ENCODE measurements at places on chromosomes 16 and 17. TPM values are rescaled to one million over a fixed set of nuclear protein-coding genes. Genes with fewer than 3 reads are reported as not detected.
A peak's percentile ranks its signal among the peaks of the same experiment; 100 is the strongest.

- no peak for DNase-seq
Observed at GRCh38 chr16:61581417-61582046, 454.7 kb downstream of the CDH8 start.

DNA sequence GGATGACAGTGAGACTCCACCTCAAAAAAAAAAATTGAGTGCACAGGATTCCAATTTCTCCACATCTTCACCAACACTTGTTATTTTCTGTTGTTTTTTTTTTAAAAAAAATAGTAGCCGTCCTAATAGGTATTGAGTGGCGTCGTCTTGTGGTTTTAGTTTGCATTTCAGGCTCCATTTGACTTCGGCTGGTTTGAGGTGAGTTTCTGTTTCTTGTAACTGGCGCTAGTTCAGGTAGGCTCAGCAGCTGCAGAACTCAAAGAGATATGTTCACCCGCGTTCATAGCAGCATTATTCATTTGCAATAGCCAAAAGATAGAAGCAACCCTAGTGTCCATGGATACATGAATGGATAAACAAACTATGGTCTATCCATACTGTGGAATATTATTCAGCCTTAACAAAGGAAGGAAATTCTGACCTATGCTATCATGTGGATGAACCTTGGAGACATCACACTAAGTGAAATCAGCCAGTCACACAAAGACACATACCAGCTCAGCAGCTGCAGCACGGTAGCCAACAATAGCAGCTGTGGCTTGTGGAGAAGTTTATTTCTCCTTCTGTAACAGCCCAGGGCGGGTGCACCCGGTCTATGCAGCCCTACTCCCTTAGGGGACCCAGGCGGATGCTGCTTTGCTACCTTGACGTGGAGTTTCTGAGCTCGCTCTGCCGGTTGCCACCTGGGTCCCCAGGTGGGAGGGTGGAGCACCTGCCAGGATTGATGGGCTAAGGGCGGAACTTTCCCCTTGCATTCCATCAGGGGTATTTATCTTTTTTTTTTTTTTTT lies 44.9 kb downstream of the TMEM235 start:
- DNase-seq = peak; percentile 93

DNA sequence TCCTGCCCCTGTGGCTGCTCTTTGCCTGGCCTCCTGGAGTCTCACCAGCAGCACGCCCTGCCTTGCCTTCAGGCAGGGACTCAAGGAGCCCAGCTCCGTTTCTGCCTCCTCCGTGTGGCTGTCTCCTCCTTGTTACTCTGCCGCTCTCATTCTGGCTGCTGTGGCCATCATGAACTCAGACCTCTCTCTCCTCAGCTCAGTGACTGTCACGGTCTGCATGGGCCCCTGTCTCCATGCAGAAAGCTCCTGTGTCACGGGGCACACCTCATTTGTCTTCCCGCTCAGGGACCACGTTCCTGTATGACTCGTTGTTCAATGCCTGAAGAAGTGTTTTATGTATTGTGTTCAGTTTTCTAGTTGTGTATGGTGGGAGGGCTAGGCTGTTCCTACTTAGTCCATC lies 25.3 kb downstream of the RPTOR start:
- no peak for DNase-seq

GRCh38 chr17:63291258-63291657 lies 154.8 kb downstream of the CYB561 start:
- DNase-seq = no peak

GRCh38 chr17:4944163-4944553 lies 4.1 kb downstream of the RNF167 start:
- DNase-seq = peak; percentile 68

DNA sequence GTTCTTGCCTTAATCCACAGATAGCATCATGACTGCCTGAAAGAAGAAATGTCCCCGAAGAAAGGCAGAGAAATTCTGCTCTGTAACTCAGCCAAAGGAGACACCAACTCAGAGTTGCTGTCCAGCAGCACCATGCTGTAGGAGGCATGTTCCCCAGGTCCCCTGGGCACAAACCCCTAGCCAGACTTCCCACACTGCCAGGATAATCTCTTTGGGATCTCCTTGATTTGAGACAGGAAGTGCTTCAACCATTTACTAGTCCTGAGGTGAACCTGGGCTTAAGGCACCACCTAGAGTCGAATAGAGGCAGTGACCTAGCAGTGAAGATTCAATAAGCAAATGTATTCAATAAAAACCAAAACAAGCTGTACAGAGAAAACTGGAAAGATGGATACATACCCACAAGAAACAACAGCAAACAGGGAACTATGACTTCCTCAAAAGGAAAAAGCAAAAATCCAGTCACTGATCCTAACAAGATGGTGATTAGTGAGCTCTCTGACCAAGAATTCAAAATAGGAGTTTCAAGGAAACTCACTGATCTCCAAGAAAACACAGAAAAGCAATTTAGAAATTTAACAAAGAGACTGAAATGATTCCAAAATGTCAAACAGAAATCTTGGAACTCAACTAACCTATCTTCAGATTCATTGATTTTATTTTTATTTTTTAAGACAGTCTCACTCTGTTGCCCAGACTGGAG lies 5.7 kb downstream of the OR4D2 start:
- peak; percentile 49 for DNase-seq

PLLP gene
- not detected for total RNA-seq

OR1A1 gene
- total RNA-seq = not detected

TBC1D3H gene
- not detected for total RNA-seq

KCNH4 gene
- total RNA-seq = not detected
